ENCODE measurements at places on chromosomes 1 and 21.

GRCh38 chr21:38299671-38300070 lies 42.9 kb downstream of the KCNJ15 start:
- DNase-seq: no peak

DNA sequence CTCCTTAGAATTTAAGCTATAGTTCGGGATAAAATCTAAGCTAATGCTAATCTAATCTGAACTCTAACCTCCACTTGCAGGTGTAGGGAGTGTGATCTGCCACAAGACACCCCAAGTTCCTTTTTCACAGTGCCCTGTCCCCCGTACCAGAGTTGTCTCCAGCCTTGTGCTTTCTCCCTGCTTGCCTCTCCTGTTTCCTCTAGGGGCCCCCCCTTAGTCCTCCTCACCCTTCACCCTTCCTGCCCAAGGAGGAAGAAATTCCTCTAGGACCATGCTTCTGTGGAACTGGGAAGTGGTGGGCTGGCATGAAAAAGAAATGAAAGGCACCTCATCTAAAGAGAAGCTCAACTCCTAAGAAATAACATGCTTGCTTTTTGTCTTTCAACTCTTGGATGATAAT lies 50.2 kb upstream of the BCL9 start:
- DNase-seq: no peak

- DNase-seq: no peak
These were observed 27.8 kb downstream of the H6PD start for GRCh38 chr1:9262096-9262986.

- no peak for DNase-seq
These were observed 1.5 kb downstream of the MORC3 start for GRCh38 chr21:36321325-36322082.

- no peak for DNase-seq
These were observed 588.7 kb downstream of the MATN1 start for GRCh38 chr1:30134466-30135217.

DNA sequence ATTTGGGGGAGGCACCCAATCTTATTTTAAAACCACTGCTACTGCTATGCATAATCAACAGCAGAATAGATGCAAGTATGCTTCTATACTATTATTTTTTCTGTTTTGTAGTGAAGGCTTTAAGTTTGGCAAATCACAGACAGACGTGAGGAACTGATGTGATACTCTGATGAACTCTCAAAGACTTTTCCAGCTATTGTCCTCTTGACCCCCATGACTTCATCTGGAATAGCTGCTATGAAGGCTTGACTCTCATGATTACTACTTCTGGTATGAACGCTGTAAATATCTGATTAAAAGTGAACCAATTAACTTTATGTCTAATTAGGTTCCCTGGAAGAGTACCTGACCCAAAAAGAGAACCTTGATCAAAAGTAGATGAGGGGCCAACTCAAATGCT lies 49.1 kb downstream of the EYA3 start:
- DNase-seq: no peak

DNA sequence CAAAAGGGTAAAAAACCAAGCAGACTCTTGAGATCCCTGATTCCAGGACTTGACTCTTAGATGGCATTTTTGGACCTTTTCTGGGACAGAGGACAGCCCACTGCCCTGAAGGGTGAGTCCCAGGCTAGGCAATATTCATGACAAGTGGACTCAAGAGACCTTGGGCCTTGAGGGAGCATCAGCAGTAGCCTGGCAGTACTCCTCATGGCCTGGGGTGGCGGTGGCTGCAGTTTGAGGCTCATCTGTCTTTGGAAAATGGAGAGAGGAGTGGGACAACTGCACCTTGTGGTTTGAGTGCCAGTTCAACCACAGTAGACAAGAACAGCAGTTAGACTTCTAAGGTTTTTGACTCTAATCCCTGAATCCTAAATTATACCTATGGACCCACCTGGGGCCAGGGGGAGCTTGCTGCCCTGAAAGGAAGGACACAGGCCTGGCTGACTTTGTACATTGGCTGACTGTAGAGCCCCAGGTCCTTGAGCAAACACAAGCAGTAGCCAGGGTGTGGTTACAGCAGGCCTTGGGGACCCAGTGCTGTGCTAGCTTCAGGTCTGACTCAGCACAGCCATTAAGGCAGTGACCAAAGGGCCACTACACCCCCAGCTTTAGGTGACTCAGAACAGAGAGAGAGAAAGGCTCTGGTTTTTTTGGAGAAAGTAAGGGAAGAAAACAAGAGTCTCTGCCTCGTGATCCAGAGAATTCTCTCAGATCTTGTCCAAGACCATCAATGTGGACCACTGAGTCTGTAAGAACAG lies 1023.2 kb downstream of the KCNT2 start:
- DNase-seq: no peak

GRCh38 chr1:41662765-41663437 lies 178.4 kb upstream of the EDN2 start:
- DNase-seq: no peak

DNA sequence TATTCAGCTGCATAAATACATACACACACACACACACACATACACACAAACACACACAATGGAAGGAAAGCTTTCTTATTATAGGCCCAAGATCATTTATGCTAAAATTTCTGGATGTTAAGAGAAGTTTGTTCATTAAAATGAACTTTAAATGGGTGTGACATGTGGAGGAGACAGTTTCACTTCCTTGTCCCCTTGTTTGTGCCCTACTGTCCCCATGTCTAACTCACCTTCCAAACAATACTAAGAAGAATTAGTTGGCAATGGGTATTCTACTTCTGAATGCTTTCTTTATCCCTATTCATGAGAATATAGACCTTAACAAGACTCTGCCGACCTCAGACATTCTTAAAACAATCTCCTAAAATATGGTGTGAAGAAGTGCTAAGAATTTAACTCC lies 63.5 kb upstream of the NRIP1 start:
- DNase-seq: no peak

DNA sequence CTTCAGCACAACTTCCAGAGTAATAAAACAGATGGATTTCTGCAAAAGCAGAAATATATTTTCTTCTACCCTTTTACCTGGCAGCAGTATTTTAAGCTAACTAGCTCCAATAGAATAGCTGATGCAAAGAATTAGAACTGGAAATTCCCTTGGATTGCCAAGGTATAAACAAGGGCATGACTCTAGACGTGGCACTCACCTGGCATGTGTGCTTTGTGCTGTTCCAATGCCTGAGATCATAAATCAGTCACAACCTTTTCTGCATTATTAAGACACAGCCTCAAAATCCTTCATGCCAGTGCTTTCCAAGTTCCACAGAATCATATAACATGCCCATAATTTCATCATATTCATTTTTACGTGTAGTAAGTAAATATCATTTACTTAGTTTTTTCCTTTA lies 1048.7 kb downstream of the ADGRL2 start:
- no peak for DNase-seq

- DNase-seq: no peak
These were observed 4.2 kb downstream of the RERE start for GRCh38 chr1:8813016-8813763.

DNA sequence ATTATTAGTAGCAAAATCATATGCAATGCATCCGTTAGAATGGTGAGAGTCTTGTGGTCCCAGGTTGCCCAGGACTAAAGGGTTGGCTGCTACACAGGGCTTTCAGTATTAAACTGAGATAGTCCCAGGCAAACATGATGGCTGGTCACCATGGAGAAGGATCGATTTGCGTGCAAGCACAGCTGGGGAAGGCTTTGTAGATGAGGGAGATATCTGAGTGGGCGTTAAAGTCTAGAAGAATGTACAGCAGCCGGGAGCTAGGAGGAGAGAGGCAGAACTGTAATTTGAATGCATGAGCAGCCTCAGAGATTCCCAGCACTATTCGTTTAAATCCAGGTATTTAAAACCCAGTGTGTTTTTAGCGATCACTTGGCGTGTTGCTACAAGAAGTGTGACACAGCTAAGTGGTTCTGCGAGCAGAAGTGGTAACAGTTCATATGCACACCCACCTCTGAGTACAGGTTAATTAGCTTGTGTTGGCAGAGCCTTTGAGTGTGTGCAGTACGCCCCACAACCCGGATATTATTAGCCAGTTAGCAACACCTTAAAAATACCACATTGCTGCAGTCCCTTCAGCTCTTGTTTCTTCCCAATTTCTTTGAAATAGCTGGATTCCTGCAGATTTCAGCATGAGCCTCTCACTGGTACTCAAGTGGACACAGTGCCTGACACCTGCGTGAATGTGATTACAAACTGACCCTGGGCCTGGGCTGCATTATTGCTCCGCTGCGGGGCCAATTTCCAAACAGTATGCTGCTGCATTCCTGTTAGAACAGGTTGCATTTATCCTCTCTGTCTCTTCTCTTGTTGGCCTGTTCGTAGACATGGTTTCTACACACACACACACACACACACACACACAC lies 67.2 kb upstream of the SCAF4 start:
- no peak for DNase-seq

DNA sequence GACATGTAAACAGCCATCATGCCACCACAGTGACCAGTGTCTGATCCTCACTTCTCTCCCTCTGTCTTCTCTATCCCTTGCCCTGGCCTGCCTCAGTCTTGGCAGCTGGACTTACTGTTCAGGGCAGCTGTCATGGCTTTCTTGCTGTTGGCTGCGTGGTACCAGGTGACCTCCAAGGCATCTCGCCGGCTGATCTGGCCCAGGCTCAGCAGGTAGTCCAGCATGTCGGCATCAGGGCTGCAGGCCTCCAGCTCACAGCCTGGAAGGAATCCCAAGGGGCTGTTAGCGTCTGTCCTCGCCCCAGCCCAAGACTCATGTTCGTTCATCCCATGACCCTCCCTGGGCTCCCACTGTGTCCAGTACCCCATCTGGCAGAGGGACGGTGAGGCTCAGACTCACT lies 3.6 kb downstream of the FAM151A start:
- DNase-seq: no peak

DNA sequence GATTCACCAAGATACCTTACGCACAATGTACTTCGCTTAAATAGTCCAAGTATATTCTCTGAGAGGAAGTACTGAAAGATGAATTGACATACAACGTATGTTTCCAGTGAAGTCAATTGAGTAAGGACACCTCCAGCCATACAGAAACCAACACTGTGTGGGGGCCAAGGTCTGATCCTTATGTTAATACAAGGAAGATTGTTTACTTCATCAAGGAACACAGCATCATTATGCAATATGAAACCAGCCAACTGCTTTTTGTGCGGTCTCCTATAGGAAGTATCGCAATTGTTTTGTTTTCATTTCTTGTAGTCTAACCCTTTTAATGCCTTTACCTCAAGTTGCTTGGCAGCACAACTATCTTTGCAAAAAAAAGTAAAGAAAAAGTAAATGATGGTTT lies 28.2 kb upstream of the TEKT2 start:
- DNase-seq: no peak

DNA sequence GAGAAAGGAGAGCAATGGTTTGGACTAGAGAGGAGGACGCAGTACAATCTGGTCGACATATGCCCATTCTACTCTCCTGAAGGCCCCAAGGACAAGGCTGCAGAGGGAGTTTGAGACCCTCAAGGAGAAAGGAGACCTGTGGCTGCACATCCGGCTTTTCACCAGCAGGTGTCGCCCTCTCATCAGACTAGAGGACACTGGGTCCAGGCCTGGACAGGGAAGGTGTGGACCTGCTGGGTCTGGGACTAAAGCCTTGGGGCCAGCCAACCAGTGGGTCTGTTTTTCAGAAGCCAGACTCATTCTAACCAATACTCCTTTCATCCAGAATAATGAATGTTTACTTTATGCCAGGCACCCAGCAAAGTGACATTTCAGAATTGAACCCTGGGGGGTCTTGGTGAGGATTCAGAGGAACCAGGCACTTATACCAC lies 5.0 kb downstream of the SRARP start:
- DNase-seq: peak; percentile 64

- DNase-seq: no peak
These were observed 70.2 kb downstream of the EDEM3 start for GRCh38 chr1:184684285-184685074.

DNA sequence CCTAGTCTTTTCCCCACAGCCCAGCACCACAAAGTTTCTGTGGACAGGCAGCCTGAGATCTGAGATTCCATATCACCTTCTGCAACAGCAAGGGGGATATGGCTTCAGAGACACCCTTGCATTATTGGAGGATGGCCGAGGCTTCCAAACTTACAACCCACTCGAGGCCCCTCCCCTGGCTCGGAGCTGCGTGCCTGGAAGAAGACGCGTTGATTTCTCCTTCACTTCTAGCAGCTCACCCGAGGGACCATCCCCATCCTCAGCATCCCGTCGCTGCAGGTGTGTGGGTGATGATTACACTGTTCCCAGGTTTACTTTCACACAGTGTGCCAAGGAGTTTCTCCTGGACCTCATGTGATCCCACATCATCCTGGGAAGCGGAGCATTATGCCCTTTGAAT lies 277.9 kb downstream of the MATN1 start:
- no peak for DNase-seq

DNA sequence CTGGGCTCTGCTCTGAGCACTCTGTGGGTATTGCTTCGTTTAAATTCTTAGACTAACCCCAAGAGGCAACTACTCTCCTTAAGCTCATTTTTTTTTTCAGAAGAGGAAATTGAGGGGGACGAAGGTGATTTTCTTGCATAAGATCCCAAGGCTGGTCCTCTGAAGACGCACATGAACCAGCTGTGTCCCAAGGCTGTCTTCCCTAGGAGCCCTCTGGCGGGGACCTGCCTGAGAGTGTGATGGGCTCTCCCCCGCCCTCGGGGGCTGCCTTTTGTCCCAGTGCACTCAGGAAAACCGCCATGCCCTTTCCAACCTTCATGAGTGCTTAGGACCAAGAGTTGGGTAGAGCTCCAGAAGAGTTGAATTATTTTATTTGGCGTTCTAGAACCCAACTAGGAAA lies 21.7 kb downstream of the UMODL1 start:
- DNase-seq: no peak

DNA sequence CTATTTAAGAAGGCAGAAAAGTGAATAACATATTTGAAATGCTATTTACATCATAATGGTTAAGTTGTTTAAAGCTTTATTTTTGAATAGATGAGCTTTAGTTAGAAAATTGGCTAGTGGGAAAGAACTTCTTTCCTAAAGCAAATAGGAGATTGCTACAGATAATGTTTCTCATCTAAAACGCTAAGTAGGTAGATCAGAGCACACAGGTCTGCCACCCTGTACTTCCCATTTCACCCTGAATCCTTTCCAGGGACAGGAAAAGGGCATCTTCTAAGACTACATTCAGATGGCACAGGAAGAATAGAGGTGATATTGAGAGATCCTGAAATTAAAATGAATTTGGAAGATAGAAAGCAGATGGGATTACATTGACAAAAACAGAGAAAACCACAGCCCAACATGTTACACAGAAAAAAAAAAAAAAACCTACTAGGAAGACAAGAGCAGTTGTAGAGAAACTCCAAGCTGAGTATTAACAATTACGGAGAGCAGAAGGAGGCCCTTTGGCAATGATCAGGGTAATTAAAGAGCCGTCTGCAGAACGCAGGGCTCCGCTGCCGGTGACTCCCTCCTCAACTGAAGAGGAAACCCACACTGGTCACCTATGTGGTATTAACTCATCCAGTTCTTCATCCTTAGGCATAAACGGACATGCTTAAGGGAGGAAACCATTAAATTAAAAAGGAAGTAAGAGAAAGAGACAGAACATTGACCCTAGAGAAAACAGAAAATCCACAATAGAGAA lies 53.6 kb upstream of the MAP10 start:
- no peak for DNase-seq

GRCh38 chr1:202623075-202623474 lies 87.2 kb downstream of the SYT2 start:
- no peak for DNase-seq

Data from CD4-positive, alpha-beta T cell treated with Interleukin-15 for 1 hour (primary cell).